AG10803 (cell line): ENCODE measurements at places on chromosomes 2 and 18.

DNA sequence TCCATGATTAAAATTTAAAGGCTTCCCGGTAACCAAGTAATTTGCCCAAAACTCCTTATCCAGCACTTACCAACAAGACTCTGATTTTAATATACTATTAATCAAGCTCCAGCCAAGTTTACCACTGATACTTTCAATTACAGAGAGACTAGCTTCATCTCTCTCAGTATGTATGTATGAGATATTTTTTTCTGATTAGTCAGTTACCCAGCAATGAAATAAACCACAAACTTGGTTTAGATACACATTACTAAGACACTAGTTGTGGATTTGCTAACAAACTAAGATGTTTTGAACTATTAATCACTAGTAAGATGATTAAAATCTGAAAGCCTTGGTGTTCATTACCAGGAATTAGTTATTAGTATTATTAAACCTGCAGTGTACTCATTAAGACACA, 1272.2 kb upstream of the ACVR2A start:
- peak; percentile 30 for DNase-seq

- DNase-seq: peak; percentile 99
Measured at GRCh38 chr2:150487537-150488429, at the start of gene RND3. TSS of gene RND3 (minus strand) at chr2:150487667. CDS start at chr2:150487417, 250 bp downstream.

DNA sequence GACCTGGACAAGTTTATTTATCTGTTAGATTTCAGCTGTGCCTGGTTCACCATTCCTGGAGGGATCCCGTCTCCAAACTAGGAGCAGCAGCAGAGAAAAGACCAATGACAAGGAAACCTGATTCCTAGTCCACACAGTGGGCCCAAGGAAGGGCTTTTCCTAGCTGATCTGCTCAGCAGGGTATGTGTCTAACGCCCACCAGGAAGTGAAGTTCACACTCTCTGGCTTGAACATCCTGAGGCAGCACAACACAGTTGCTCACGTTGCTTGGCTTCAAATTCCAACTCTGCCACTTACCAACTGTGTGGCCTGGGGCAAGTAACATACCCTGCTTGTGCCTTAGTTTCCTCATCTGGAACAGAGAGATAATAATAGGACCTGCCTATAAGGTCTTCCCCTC, 42.9 kb downstream of the XDH start:
- DNase-seq: no peak

DNA sequence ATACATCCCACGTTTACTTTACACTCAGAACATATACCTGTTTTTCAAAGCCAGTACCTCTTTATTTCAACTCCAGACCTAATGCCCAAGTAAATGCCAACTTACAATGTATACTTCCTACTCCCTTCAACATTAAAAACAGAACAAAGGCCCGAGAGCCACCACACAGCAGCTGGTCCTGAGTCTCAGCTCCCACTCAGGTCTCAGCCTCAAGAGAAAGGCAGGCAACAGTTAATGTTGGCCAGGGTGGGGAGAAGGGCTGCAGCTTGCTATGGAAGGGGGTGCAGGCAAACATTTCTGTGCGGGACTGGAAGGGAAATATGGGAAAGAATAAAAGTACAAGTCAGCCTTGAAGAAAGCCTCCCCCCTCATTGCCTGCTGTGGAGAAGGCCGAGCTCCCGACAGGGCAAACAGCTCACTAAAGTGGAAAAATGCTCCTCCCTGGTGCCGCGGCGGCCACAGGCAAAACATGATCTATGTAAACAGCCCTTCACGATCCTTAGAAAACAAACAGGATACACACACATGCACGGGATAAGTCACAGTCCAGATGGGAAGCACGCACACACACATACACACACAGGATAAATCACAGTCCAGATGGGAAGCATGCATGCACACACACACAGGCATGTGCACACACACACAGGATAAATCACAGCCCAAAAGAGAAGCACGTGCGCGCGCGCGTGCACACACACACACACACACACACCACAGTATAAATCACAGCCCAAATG, 67.4 kb downstream of the ADNP2 start:
- DNase-seq: peak; percentile 63

- peak; percentile 76 for DNase-seq
Measured at GRCh38 chr2:55585451-55586080, 31.9 kb downstream of the PPP4R3B start.

DNA sequence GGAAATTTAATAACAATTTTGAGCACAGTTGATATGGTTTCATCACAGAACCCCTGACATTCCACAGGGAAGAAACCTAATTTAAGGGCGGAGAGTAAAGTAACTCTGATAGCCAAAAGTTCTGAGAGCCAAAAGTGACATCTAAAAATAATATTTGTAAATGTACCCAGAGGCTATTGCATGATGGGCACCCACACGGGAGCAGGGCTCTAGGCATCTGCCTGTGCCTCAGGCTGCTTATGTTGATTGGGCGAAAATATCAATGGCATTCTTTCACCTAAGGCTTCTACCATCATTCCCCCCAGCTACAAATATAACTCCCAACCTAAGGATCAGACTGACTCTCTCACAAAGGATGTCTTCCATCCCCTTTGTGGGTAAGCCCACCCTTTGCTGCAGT, 54.1 kb upstream of the PTPRM start:
- no peak for DNase-seq

GRCh38 chr2:45763255-45763654, 111.8 kb downstream of the PRKCE start:
- peak; percentile 45 for DNase-seq

GRCh38 chr2:63667132-63667700, 78.5 kb downstream of the MDH1 start:
- peak; percentile 48 for DNase-seq
